Cerebellar cortex (tissue), 1 donor: ENCODE measurements at places on chromosomes 1 and 21.

GRCh38 chr1:10794724-10795275 lies 1.6 kb downstream of the CASZ1 start:
- no peak for DNase-seq

GRCh38 chr1:212155219-212155618 lies 119.7 kb downstream of the DTL start:
- DNase-seq: no peak

GRCh38 chr1:201602413-201603265 lies 63.7 kb downstream of the NAV1 start:
- no peak for DNase-seq

DNA sequence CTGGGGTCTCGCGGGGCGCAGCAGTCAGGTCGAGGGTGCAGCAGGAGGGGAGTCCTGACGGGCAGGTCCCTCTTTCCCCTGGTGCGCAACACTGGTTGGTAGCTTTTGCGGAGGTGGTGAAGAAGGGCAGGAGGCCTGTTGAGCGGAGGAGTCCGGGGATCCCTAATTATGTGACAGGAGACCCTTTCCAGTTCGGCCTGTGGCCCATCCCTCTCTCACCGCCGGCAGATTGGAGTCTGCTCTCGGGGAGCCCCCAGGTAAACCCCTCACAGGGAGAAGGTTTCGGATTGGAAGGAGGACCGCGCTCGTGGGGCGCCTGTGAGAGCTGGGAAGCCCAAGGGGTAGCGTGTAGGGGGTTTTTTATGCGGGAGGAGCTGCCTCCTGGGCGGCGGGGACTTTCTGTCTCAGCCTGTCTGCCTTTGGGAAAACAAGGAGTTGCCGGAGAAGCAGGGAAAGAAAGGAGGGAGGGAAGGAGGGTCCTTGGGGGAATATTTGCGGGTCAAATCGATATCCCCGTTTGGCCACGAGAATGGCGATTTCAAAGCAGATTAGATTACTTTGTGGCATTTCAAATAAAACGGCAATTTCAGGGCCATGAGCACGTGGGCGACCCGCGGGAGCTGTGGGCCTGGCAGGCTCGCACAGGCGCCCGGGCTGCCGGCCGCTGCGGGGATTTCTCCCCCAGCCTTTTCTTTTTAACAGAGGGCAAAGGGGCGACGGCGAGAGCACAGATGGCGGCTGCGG lies 9.5 kb downstream of the SIM2 start:
- DNase-seq: no peak

DNA sequence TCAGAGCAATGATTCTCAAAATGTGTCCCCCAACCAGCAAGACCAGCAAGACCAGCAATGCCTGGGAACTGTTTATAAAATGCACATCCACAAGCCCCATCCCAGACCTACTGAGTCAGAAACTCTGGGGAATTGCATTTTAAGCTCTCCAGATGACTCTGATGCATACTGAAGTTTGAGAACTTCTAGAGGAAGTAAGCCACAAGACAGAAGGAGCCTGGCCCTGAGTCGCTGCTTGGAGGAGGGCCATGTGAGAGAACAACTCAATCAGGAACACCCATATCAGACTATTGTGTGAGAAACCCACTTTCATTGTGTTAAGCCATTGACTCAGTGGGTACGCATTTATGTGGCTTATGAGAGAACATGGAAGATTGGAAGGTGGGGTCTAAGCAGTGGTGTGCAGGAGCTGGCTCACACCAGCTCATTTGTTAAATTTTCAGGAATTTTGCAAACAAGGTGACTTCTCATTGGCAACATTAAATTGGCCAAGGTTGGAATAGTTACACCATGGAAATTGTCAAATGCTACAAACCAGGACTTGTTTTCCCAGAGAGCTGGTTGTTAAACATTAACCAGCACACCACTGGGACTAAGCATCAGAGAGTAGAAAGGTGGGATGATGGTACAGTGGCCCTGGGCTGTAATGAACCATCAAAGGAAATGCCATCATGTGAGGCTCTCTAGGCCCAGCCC lies 38.9 kb downstream of the ATP1A1 start:
- DNase-seq: no peak
